ENCODE measurements at places on chromosomes 6 and 20. TPM values are rescaled to one million over a fixed set of nuclear protein-coding genes. Genes with fewer than 3 reads are reported as not detected.

DNA sequence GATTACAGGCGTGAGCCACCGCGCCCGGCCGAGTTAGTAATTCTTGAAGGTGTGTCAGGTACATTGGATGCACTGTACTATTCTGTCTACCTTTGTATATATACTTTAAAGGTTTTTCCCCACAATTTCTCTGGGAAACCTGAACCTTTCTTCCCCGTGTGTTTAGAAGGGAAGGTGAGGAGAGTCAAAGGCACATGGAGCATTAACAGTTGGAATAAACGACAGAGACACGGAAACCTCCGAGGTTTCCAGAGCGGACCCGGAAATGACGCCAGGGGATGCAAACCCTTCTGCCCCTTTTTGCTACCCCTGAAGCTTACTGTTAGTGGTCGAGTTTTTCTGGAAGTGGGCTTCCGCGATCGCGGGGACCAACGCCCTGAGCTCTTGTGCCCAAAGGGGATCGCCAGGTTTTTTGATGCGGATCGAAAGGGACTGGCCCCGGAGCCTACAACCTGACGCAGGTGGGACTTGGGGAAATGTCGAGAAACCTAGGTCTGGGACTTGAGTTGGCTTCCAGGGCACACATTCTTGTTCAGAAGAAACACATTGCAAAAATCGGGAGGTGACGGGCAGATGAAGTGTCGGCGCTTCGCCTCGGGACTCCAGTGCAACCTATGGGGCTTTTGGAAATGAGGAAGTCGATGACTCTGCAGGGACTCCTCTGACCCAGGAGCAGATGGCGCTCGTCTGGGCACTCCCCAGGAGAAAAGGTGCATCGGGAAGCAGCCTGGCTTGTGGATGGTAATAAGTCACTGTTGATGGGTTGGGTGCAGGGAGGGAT, 218.2 kb downstream of the OR2B2 start:
- no peak for DNase-seq

DNA sequence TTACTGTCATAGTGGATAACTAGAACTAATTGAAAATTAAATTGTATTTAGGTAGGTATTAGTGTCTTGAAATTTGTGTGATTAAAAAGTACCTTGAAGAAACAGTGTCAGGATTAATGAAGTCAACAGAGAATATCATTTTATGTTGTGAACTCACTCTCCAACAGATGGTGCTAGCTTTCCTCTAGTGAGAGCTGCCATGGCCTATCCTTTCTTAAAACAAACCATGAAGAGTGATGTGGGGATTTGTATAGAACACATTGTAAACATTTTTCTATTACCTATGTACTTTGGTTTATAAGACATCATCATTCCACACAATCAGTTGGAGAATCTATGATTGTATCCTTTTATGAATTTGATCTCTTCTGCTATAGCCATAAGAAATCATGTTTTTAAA, 4.8 kb upstream of the SRSF12 start:
- no peak for DNase-seq

GRCh38 chr6:84809455-84809854, 45.1 kb upstream of the TBX18 start:
- DNase-seq: no peak

GRCh38 chr6:109282756-109283155, 99.5 kb downstream of the CD164 start:
- DNase-seq: no peak

GRCh38 chr6:167139761-167140160, 16.9 kb downstream of the CCR6 start:
- no peak for DNase-seq

DNA sequence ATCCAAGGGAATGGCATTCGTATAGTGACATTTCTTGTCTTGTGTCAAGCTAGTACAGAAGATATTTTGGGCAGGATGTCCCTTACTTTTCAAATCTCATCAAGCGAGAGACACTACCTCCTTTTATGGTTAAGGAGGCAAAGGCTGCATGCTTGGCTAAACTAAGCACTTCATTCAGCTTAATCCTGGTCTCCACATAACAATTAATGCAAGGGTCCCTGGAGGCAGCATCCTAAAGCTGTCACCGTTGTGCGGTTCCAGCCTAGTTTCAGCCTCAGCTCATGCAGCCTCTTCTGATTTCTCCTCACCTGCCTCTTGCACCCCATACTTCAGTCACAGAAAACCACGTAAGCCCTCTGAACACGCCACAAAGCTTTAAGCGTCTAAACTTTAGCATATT, 67.1 kb upstream of the SLC22A23 start:
- DNase-seq: no peak

GRCh38 chr20:1688886-1689538, 31.4 kb upstream of the SIRPG start:
- DNase-seq: no peak

DNA sequence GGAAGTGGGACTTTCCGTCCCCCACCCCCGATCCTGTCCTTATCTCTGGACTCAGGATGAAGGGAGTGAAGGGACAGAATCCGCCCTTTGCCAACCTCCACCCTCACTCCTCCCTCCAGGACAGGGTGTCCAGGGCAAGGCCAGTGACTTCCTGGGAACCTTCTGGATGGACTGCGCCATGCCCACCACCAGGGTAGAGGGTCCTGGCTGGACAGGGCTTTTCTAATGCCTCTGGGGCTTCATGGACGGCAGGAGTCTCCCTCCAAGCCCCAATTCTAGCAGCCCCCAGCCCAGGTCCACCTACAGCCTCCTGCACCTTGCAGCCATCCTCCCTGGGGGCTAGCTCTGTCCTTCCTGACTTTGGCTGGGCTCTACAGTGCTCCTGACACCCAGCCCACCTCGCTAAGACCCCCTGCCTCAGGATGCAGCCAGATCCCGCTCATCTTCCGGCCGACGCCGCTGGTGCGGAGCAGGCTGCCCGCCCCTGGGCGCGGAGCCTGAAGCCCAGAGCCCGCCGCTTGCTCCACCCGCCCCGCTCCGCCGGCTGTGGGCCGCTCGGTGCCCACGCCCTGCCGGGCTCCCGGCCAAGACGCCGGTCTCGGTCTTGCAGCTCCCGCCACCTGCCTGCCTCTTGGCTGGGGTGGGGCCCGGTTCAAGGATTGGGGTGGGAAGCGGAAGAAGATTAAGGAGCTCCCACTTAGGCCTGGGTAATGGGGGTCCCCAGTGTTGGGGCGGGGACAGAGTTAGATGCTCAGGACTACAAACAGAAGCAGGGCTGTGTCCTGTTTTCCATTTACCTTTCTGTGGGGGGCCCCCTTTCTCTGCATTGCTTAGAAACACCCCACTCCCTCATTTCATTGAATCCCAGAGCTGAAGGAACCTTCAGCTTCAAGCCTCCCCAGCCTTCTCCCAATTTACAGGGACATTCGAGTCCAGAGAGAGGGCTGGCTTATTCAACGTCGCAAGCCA, 72.8 kb downstream of the MDGA1 start:
- DNase-seq: no peak

DNA sequence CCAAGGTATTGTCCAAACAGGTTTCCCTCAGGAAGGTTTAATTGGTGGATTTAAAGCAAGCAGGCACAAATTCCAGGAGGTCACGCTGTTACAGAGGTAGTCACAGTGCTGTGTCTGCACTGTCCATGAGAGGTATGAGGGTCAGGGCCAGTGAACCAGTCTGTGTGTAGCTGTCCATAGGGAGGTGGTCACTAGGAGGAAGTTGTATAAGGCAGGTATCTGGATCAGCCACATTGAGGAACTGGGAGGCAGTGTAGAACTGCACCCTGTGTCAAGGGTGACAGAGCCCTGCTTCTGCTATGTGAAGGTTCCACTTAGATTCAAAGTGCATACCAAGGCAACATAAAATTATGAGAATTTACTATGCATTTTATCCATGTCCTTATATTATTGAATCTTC, 73.3 kb downstream of the MAP3K4 start:
- no peak for DNase-seq

DNA sequence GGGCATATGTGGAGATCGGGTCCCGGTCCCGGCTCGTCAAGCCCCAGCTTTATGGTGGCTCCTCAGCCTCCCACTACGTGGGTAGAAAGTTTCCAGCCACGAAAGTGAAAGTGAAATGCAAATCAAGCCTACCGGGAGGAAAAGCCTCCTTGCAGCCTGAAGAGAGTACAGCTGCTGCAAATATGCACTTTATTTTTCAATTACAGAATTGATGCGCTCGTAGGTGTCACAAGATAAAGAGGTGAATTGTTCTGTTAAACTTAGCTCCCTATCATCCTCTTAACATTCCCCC, 373 bp upstream of the PCNA start:
- no peak for DNase-seq

GRCh38 chr6:39189915-39190544, 39.2 kb downstream of the KCNK5 start:
- DNase-seq: no peak

DNA sequence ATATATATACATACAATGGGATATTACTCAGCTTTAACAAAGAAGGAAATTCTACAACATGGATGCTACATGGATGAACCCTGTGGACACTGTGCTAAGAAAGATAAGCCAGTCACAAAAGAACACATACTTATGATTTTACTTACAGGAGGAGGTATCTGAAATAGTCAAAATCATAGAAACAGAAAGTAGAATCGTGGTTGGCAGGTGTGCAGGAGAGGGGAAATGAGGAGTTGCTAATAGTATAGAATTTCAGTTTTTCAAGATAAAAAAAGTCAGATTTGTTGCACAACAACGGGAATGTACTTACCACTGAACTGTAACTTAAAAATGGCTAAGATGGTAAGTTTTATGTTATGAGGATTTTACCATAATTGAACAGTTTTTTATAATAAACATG, 706.3 kb downstream of the TFAP2A start:
- no peak for DNase-seq

- DNase-seq: no peak
Observed at GRCh38 chr20:438571-439469, 23.5 kb downstream of the TBC1D20 start.

DNA sequence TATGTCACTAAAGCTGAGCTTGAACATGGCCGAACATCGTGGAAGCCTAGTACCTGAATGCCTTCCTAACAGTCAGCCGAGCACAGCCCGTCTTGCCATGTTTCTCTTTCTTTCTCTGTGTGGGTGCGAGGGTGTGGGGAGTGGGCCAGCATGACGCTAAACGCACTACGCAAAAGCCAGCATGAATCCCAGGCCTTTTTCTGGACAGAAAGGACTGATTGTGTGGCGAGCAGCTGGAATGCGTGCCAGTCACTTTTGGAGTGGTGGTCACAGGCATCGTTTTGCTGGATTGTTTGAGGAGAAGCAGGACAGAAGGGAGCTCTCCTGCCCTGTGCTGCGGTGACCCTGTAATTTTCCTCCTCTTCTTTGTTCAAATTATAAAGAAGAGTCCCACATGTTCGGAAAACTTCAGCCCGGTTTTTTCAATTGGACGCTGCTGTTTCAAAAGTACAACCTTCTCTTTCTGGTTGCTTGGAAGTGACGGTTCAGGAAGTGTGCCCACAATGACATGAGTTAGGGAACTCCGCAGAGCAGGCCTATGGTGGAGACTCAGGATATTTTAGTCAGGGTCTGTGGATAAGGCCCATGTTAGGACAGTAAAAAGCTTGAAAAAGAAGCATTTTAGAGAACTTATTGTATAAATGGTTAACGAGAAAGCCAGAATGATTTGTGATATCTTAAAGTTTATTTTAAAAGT, 54.3 kb downstream of the PDE7B start:
- no peak for DNase-seq

GRCh38 chr6:7959453-7959852, 48.9 kb upstream of the TXNDC5 start:
- DNase-seq: no peak

- DNase-seq: no peak
Observed at GRCh38 chr20:35539756-35540212, 2.1 kb upstream of the ERGIC3 start.

Gene PDE7B
- 6.9 TPM for total RNA-seq

Gene TNFRSF21
- 30.4 TPM for total RNA-seq

Gene SFT2D1
- 23.3 TPM for total RNA-seq

Gene SLC24A3
- 12.3 TPM for total RNA-seq
